Progenitor cell of endocrine pancreas (in vitro differentiated cells): ENCODE measurements at places on chromosomes 2 and 18. TPM values are rescaled to one million over a fixed set of nuclear protein-coding genes. Genes with fewer than 3 reads are reported as not detected.

The CYBRD1 gene
- 2.3 and 2.5 TPM in 2 replicates for total RNA-seq

- no peaks in the 10 kb centered on the region for H3K27me3 ChIP-seq
- H3K27ac ChIP-seq: no peak overlapping the region
- H3K36me3 ChIP-seq: no peaks in the 10 kb centered on the region
- no peak overlapping the region for H3K4me3 ChIP-seq
Measured at GRCh38 chr18:32930695-32931301, 158.0 kb upstream of the KLHL14 start.

The SCYGR4 gene
- total RNA-seq: not detected in 2 replicates

DNA sequence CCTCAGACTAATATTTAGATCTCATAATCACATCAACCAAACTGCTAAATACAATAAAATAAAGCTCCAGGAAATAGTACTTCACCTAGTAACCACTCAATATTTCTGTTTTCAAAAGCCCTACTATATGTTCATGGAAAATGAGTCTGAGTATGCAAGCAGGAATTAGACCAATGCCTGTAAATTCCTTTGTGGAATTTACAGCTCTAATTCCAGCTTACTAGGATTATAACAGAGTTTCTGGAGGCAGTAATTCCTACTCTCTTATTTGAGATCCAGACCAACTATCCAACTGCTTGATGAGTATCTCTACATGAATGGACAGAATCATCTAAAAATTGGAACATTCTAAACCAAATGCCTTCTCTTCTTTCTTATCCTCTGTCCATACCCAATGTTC, 11.6 kb downstream of the CDKL4 start:
- peaks cover 13% of the 10 kb centered on the region for H3K4me1 ChIP-seq
- DNase-seq: no peak
- H3K27me3 ChIP-seq: no peaks in the 10 kb centered on the region

The LRRC30 gene
- total RNA-seq: not detected in 2 replicates

The MFSD2B gene
- total RNA-seq: 0.40 and 1.2 TPM in 2 replicates

- H3K27me3 ChIP-seq: peaks cover 57% of the 10 kb centered on the region
- H3K27ac ChIP-seq: peak overlapping the region; percentile 91
- DNase-seq: no peak
- H3K36me3 ChIP-seq: no peaks in the 10 kb centered on the region
Measured at GRCh38 chr2:199456383-199457146, 1.2 kb downstream of the SATB2 start.

GRCh38 chr18:36650906-36651305, 177.9 kb downstream of the TPGS2 start:
- H3K27ac ChIP-seq: no peak overlapping the region
- H3K4me3 ChIP-seq: no peak overlapping the region
- H3K4me1 ChIP-seq: peaks cover 2% of the 10 kb centered on the region
- DNase-seq: no peak

GRCh38 chr2:21452263-21452662, 328.5 kb downstream of the TDRD15 start:
- no peak for DNase-seq
- no peaks in the 10 kb centered on the region for H3K36me3 ChIP-seq
- no peak overlapping the region for H3K4me3 ChIP-seq
- no peaks in the 10 kb centered on the region for H3K27me3 ChIP-seq
- no peak overlapping the region for H3K27ac ChIP-seq
- H3K4me1 ChIP-seq: peaks cover 24% of the 10 kb centered on the region

GRCh38 chr2:176979981-176980710, 232.4 kb upstream of the HNRNPA3 start:
- no peaks in the 10 kb centered on the region for H3K36me3 ChIP-seq
- H3K27me3 ChIP-seq: peaks cover 16% of the 10 kb centered on the region
- H3K27ac ChIP-seq: no peak overlapping the region
- H3K4me3 ChIP-seq: no peak overlapping the region
- H3K4me1 ChIP-seq: no peaks in the 10 kb centered on the region
- no peak for DNase-seq

- H3K36me3 ChIP-seq: no peaks in the 10 kb centered on the region
- H3K4me3 ChIP-seq: no peak overlapping the region
- no peak for DNase-seq
- no peak overlapping the region for H3K27ac ChIP-seq
Measured at GRCh38 chr2:144358979-144359541, 160.9 kb downstream of the ZEB2 start.

DNA sequence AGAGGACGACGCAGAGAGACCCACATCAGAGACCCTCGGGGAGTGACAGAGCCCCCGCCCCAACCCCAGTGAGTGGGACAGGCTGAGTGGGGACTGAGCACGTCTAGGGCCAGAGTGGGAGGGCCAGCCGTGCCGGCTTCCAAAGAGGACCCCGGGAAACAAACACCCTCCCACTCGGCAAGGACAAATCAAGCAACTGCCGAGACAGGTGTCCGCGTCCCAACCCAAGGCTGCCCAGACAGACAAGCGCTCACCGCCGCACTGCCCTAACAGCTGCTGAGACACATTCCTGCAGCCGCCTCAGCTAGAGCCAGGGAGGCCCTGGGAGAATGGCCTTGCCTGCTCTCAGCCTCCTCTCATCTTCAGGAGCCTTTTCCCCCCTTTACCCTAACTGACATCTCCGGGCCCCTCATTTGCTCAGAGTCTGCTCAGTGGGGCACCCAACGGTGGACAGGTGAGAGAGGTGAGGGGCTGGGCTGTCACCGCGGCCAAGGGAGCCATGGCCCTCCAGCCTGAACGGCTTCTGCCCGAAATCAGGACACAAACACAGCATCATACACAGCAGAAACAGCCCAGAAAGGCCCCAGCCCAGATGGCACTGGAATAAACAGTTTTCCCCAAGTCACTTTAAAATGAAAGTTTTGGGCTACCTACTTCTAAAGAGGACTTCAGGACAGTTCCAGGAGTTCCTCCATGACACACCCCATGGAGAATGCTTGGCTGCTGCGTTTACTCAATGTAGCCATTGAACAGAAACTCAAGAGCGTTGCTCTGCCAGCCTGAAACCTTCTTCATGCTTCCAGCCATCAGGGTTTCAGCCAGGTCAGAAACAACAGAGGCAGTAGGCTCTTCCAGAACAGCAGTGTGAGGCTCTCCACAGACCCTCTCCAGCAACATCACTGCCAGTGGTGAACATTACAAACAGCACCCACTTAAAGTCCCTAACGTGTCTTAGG, 23.6 kb downstream of the SLC66A2 start:
- no peaks in the 10 kb centered on the region for H3K27me3 ChIP-seq
- peaks cover 44% of the 10 kb centered on the region for H3K36me3 ChIP-seq
- no peaks in the 10 kb centered on the region for H3K4me1 ChIP-seq
- DNase-seq: no peak

- H3K27me3 ChIP-seq: peaks cover 42% of the 10 kb centered on the region
- no peaks in the 10 kb centered on the region for H3K36me3 ChIP-seq
- no peaks in the 10 kb centered on the region for H3K4me1 ChIP-seq
- H3K4me3 ChIP-seq: no peak overlapping the region
- no peak for DNase-seq
- H3K27ac ChIP-seq: no peak overlapping the region
Measured at GRCh38 chr2:118582058-118582457, 265.4 kb downstream of the EN1 start.

The TMEM163 gene
- 3.7 and 3.8 TPM in 2 replicates for total RNA-seq

DNA sequence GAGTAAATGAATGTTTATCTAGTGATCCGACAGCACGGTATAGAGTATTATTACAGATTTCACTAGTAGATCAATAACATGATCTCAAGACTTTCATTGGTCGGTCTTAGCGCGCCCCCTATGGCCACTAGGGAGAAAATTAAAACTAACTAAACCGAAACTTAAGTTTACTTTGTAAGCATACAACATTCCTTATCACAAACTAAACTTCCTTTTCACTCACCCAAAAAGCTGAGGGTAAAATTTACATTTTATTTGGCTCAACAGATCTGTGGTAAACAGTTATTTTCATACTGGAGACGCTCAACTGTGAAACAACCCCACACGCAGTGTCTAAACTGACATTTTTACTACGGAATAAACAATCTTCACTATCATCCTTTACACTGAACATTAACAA, 215.6 kb upstream of the MAP2 start:
- H3K27ac ChIP-seq: no peak overlapping the region
- no peak overlapping the region for H3K4me3 ChIP-seq
- no peaks in the 10 kb centered on the region for H3K36me3 ChIP-seq

DNA sequence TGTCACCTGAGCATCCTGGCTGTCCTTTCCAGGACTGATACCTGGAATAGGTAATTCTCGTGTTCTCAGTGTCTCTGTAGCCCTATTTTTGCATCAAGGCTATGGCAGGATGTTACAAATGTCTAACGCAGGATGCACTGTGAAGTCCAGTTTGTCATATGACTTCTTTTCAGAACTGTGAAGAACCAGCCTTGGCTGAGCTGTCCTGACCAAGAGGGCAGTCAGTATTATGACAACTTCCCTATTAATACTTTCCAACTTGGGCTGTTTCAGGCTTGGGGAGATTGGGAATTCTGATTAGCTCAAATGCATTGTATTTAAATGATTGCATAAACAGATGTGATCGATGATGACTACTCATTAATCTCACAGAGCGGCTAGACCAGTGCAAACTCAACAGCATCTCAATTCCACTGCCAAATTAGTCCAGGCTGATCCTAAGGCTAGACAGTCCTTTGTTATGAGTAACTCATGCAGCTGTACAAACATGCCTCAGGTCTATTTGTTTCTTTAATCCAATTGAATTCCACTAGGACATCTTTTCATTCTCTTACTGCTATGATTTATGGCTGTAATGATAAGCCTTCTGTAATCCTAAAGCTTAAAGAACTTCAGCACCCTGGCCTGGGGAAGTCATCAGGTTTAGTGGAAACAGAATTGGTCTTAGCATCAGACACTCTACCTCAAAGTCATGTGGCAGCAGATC, 331.6 kb downstream of the KCNS3 start:
- peaks cover 19% of the 10 kb centered on the region for H3K4me1 ChIP-seq
- no peak overlapping the region for H3K4me3 ChIP-seq
- peak overlapping the region; percentile 74 for H3K27ac ChIP-seq
- no peak for DNase-seq

The NEB gene
- total RNA-seq: 1.5 and 1.6 TPM in 2 replicates

DNA sequence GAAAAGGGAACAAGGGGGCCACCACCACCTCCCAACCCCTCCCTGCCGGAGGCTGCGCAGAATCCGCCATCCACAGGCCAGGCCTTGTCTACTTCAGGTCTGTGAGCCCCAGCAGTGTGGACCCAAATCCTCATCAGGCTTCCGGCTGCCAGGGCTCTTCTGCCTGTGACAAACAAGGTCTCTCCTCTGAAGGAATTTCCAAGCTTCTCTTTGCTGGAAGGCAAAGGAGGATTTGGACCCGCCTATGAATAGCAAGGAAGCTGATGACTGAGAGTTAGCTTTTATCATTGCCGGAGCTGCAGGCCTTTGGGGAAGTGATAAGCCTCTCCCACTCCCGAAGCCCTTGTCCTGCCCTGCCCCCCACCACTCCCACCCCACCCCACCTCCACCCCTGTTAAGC, 93.7 kb upstream of the SH3BP4 start:
- no peak overlapping the region for H3K27ac ChIP-seq
- no peak for DNase-seq
- no peaks in the 10 kb centered on the region for H3K36me3 ChIP-seq
- peaks cover 6% of the 10 kb centered on the region for H3K4me1 ChIP-seq

The MAL gene
- total RNA-seq: not detected in 2 replicates

DNA sequence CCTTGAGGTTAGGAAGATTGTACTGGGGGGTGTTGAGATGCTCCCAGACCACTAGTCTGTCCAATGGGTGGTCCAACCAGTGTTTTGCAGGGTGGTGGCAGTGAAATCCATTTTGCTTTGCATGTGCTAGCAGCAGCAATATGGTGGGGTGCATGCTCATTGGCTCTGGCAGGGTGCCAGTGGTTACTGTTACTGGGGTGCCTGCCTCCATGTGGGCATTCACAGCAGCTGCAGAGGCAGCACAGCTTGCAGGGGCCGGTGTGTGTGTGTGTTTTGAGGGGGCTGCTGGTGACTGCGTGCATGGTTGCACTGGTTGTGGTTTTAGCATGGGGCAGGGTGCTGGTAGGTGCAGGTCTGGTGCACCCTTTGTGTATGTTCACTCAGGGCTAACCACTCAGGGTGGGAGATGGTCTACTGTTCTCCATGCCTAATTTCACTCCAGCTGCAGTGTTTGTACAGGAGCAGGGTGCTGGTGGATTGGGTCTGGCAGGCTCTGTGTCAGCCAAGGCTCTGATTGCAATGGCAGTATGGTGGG, 265.4 kb downstream of the NUP35 start:
- no peak for DNase-seq
- H3K4me3 ChIP-seq: no peak overlapping the region
- H3K27me3 ChIP-seq: no peaks in the 10 kb centered on the region

DNA sequence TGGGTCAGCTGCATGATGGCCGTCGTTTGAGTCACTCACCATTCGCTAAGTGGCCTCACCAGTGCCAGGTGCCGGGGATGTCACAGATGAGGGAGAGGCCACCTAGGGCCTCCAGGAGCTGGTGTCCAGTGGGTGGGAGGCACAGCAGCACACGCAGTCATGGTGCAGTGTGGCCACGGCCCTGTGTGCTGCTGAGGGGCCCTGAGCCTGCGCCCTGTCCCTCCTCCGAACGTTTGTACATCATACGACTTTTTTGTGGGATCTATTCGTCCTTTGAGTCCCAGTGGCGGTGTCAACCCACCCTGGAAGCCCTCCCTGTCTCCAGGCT, 30.1 kb upstream of the ODC1 start:
- H3K27me3 ChIP-seq: peaks cover 16% of the 10 kb centered on the region
- no peak overlapping the region for H3K4me3 ChIP-seq
- no peak for DNase-seq
- H3K4me1 ChIP-seq: peaks cover 20% of the 10 kb centered on the region
- H3K27ac ChIP-seq: no peak overlapping the region
- H3K36me3 ChIP-seq: no peaks in the 10 kb centered on the region

- no peaks in the 10 kb centered on the region for H3K36me3 ChIP-seq
- no peak overlapping the region for H3K4me3 ChIP-seq
- H3K27ac ChIP-seq: no peak overlapping the region
- peaks cover 11% of the 10 kb centered on the region for H3K27me3 ChIP-seq
- H3K4me1 ChIP-seq: peaks cover 16% of the 10 kb centered on the region
Measured at GRCh38 chr18:8990276-8991031, 112.0 kb upstream of the NDUFV2 start.

DNA sequence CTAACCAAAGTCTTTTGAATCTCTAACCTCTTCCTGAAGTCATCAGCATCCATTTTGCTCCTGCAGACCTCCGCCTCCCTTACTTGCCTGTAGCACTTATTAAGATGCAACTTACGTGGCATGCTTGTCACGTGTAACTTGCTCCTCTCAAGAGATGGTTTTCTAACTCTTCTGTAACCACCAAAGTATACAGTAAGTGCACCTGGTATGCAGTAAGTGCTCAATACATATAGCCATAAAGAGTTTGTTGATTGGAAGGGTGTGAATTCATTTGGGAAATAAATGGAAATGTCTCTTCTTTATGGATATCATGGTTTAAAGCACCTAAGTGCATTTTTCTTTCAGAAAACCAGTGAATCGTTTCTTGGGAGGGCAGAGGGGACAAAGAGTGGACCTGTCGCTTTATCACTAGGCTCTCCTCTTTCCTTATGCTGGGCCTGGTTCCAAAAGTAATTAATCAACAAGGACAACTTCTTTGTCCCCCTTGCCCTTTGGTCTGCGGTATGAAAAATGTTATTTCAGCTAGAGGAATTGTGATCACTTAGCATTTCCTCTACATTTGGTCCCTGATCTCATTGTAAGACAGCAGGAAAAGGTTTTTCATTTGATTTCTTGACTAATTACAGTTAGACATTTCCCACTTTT, 370.0 kb upstream of the SPRED2 start:
- H3K27ac ChIP-seq: no peak overlapping the region
- no peaks in the 10 kb centered on the region for H3K4me1 ChIP-seq
- H3K36me3 ChIP-seq: no peaks in the 10 kb centered on the region
- DNase-seq: no peak
- no peaks in the 10 kb centered on the region for H3K27me3 ChIP-seq

- no peaks in the 10 kb centered on the region for H3K27me3 ChIP-seq
- no peak overlapping the region for H3K4me3 ChIP-seq
- no peak overlapping the region for H3K27ac ChIP-seq
- H3K4me1 ChIP-seq: no peaks in the 10 kb centered on the region
Measured at GRCh38 chr2:171505374-171505773, 16.9 kb upstream of the CYBRD1 start.
